Myocyte (in vitro differentiated cells): ENCODE measurements at places on chromosomes 13 and 19. TPM values are rescaled to one million over a fixed set of nuclear protein-coding genes. Genes with fewer than 3 reads are reported as not detected.
A peak's percentile ranks its signal among the peaks of the same experiment; 100 is the strongest.

COL5A3 gene
- total RNA-seq: 75.3 and 93.4 TPM in 2 replicates

KIR3DL1 gene
- not detected in 2 replicates for total RNA-seq

TEX29 gene
- not detected in 2 replicates for total RNA-seq

PALM3 gene
- not detected in 2 replicates for total RNA-seq

SLC6A16 gene
- 0.51 and 2.0 TPM in 2 replicates for total RNA-seq

SYT5 gene
- 1.4 TPM in 1 of 2 replicates, not detected in the other for total RNA-seq

FXYD3 gene
- 0.91 TPM in 1 of 2 replicates, not detected in the other for total RNA-seq

- no peak for DNase-seq
Observed at GRCh38 chr19:4902796-4903195, at the start of gene ARRDC5. ARRDC5 (minus strand) TSS chr19:4902896; CDS start chr19:4902825, 71 bp downstream.

GRCh38 chr13:71323266-71323665, 543.7 kb downstream of the DACH1 start:
- DNase-seq: no peak

GRCh38 chr19:3079578-3079977, 14.6 kb upstream of the GNA11 start:
- DNase-seq: no peak

DNA sequence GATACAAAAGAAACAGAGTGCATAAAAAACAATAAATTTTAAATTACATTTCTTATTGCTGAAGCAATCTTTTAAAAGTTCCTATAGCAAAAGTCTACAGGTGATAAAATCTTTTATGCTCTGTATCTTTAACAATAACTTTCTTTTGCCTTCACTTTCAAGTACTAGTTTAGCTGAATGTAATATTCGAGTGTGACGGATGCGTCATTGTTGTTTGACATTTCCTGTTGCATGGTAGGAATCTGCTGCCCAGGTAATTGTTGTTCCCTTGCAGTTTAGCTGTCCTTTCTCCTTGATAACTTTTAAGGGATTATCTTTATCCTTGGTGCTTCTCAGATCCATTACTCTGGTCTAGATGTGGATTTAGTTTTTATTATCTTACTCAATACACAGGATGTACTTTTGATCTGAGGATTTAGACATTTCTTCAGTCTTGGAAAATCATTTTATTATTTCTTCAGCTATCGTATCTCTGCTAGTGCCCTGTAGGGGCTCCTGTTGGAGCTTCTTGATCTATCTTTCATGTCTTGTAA, 2.1 kb upstream of the CPB2 start:
- DNase-seq: no peak

DNA sequence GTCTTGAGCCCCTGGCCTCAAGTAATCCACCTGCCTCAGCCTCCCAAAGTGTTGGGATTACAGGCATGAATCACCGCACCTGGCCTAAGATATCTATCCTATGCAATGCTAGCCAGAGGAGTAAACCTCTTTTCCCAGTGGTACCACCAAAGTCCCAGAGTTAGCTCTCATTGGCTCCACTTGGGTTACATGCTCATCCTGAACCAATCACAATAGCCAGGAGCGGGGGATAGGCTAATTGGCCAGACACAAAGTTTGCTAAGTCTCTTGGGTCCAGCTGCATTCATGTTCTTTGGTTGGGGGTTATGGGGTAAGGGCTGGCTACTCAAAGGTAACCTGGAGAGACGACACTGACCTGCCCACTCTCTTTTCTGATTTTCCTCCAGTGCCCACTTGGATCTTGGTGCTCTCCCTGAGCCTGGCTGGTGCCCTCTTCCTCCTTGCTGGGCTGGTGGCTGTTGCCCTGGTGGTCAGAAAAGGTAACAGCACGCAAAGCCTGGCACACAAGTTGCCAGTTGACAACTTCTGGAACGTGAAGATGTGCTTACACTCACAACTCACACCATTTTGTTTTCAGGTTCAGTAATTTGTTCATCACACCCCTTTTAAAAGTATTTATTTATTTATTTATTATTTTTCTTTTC, 7.8 kb downstream of the C19orf38 start:
- no peak for DNase-seq

- peak; percentile 8 for DNase-seq
Observed at GRCh38 chr13:52738719-52739467, 727 bp downstream of the CNMD start.

DNA sequence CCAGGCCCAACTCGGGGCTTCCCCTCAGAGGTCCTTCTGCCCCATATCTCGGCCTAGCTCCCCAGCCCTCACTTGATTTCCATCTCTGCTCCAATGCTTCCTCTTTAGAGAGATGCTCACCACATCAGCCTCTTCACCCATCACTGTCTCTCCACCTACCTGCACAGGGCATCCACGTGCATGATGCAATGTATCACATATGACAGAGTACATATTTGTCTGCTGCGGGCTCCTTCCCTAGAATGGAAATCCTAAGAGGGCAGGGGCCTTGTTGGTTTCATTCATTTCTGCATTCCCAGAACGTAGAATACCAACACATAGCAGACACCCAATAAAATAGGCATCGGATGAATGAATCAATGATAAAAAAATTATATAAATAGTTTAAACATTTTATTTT, 130.3 kb downstream of the USP12 start:
- DNase-seq: no peak

GRCh38 chr19:34226036-34226435, 28.3 kb upstream of the GARRE1 start:
- DNase-seq: no peak

- DNase-seq: no peak
Observed at GRCh38 chr19:11020982-11021759, 60.3 kb downstream of the SMARCA4 start.

DNA sequence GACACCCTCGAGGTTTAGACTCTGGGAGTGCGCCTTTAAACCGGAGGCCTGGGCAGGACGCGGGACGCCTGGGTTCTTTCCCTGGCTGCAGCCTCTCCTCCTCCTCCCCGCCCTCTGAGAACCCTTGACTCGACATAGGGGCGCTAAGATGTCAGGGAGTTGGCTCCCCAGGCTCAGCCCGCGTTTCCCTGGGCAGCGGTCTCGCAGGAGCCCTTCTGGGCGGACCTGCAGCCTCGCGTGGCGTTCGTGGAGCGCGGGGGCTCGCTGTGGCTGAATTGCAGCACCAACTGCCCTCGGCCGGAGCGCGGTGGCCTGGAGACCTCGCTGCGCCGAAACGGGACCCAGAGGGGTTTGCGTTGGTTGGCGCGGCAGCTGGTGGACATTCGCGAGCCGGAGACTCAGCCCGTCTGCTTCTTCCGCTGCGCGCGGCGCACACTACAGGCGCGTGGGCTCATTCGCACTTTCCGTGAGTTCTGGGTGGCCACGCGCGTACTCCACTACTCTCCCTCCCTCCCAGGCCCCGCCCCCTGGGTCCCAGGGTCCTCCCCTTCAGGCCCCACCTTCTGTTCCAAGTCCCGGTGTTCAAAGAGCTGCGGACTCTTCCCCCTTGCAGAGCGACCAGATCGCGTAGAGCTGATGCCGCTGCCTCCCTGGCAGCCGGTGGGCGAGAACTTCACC, 1.3 kb downstream of the ICAM5 start:
- DNase-seq: peak; percentile 69

GRCh38 chr19:57689750-57690149, 8.0 kb downstream of the ZNF551 start:
- no peak for DNase-seq
